Stimulated activated CD8-positive, alpha-beta memory T cell treated with anti-CD3 and anti-CD28 coated beads, Interleukin-7, amount 100 ng/mL, for 24 hours (primary cell): ENCODE measurements at places on chromosomes 5 and 9.
A peak's percentile ranks its signal among the peaks of the same experiment; 100 is the strongest.

DNA sequence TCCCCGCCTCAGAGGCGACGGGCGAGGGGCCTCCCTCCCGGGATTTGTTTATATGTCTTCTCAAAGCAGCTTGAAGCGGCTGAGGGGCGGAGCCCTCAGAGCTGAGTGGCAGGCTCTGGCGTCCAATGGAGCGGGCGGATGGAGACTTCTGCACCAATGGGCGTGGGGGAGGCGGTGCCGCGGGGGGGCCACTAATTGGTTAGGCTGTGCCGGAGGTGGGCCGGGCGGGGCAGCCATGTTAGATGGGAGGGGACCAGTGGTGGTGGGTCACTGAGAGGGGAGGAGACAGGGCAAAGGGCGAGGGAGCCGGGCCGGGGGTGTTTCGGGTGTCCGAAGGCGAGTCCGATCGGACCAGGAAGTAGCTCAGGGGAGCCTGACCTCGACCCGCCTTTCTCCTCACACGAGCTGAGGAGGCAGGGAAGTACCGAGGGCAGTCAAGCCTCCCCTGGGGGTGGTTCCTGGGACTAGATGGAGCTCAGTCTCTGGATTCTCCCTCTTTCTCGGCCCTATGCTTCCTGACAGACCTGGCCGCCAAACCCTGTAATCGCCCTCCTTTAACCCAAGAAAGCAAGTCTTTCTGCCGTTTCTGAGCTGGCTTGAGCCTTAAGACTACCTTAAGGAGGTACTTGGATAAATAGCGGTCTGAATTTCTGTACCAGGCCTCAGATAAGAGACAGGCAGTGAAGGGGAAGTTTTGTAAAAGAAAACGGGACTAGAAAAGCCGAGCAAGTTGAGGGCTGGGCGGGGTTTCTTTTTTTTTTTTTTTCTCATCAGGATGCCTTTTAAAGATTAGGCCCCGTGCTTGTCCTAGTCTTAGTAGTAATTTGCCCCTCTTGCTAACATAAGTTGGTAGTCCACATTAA, 1.1 kb downstream of the CREBRF start:
- peak; percentile 99 for DNase-seq

GRCh38 chr9:81772144-81772543, 82.8 kb upstream of the TLE1 start:
- DNase-seq = no peak

GRCh38 chr5:34531751-34532360, 124.3 kb upstream of the RAI14 start:
- no peak for DNase-seq

- no peak for DNase-seq
Measured at GRCh38 chr5:178392931-178393394, 160.4 kb upstream of the PHYKPL start.

GRCh38 chr5:123208668-123209501, 119.8 kb downstream of the PRDM6 start:
- DNase-seq = no peak

- DNase-seq = no peak
Measured at GRCh38 chr5:167725741-167726140, 565.7 kb upstream of the WWC1 start.

DNA sequence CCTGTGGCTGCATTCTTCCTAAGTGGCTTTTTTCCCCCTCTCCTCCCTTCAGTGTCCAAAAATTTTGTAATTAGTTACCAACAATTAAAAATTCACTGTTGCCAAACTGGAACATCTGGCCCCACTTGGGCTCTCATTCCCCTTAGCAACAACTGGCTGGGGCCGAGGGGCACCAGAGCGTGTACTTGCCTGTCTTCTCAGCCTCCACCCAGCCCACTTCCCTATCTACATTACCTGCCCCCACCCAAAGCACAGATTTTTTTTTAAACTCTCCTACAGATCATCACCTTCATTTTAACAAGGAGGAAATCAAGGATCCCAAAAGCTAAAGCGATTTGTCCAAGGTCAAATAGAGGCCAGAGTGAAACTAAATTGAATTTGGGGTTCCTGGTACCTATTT, 278.8 kb downstream of the EBF1 start:
- no peak for DNase-seq

DNA sequence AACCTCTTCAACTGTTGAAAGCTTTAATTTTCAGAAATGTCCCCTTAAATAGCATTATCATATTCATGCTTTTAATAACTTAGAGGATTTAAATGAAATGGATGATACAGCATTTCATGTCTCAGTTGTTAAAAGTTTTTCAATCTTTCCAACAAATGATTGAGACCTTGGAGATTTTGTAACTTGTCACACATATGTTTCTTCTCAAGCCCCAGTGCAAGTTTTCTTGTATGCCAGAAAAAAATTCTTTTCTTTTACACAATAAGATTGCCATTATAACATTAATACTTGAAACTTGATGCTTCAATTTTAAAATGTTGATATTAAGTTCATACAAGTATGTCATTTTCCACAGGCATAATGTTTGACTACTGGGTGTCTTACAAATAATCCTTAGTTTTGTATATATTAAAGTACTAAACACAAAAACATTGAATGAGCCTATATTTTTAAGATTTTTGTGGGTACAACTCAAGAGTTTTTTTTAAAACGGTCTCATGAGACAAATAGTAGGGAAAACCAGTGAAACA, 124.5 kb downstream of the AGTPBP1 start:
- no peak for DNase-seq
